CD8-positive, alpha-beta memory T cell (primary cell): ENCODE measurements at places on chromosomes 3 and 15. TPM values are rescaled to one million over a fixed set of nuclear protein-coding genes. Genes with fewer than 3 reads are reported as not detected.

Gene TMEM115
- 33.2 TPM for total RNA-seq

DNA sequence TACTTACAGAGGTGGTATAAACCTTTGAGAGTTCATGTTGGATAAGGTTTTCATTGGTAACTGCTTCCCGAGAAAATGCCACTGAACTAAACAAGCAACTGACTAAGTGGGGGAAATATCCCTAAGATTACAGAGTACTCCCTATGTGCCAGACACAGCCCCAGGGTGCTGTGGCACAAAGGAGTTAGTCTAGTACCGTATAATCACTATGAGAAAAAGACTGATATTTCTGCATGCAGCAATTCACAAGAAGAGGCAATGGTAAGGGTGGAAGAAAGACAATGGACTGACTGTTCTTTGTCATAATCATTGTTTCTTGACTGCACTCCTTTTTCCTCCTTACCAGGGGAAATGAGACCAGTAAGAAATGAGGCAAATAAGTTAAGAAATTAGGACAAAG is 20.0 kb upstream of the SLC25A26 start:
- DNase-seq: no peak

Gene FOXL2NB
- total RNA-seq: not detected

GRCh38 chr3:39208463-39209055 is 16.2 kb upstream of the XIRP1 start:
- peak; percentile 8 for DNase-seq

DNA sequence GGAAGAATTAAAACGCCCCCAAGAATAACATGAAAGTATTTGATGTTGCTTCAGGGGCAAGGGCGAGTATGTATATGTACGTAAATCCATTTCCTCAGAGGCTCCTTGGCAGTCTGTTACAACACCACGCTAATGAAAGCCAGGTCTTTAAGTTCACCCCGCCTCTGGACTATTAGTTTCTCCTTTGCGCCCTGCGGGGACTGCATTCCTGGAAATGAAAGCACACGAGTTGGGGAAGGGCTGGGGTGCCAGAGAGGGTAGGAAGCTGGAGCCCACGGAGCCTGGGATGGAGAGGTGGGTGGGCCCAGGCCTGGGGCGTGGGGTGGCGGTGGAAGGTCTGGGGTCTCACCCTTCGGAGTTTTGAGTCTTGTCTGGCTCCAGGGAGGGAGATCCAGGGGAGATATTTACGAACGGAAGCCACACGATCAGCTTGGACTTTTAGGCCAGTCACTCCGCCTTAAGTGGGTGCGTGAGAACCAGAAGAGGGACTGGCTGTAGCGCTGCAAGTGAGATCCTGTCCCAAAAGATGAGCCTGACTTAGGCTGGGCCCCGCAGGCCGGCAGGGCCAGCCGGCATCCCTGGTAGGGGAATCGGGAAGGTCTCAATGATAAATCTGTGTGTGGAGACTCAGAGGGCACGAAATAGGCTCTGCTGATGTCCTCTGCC is 1.6 kb upstream of the PLCL2 start:
- DNase-seq: no peak

DNA sequence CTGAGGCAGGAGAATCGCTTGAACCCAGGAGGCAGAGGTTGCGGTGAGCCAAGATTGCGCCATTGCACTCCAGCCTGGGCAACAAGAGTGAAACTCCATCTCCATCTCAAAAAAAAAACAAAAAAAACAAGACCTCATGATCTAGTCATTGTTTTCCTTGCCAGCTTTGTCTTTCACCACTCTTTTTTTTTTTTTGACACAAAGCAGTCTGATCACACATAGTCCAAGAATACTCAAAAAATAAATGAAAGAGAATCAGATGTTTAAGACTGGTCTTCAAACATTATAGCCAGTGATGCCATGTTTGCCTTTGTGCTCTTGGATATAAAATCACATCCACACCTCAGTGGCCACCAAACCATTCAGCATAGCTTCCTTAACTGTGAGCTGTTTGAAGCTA is 5.8 kb upstream of the ADAM10 start:
- no peak for DNase-seq

Gene MEX3B
- 0.61 TPM for total RNA-seq

DNA sequence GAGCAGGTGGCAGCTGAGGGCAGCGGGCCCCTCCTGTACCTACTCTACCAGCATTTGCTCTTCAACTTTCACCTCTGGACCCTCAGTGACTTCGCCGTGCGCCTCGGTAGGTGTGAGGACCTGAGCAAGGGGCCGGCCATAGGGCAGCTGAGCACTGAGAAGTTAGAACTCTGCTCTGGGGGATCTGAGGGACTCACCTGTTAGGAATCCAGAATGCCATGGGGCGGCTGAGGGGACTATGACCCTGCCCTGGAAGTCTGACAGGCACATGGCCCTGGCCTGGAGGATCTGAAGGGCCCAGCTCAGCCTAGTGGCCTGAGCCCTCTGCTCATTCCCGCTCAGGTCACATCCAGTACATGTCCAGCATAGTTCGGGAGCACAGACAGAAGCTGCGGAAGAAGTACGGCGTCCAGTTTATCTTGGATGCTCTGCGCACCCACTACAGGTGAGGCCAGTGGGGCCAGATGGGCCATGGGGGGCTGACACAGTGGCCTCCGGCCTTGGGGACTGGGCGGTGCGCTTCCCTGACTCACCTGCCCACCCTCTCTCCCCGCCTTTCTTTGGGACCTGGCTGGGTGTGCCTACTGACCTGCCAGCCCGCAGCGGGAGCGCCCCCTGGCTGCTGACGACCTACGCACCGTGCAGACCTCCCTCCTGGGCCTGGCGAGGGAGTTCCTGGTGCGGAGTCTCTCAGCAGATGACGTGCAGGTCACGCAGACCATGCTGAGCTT is 18.8 kb downstream of the NBEAL2 start:
- DNase-seq: peak; percentile 58

DNA sequence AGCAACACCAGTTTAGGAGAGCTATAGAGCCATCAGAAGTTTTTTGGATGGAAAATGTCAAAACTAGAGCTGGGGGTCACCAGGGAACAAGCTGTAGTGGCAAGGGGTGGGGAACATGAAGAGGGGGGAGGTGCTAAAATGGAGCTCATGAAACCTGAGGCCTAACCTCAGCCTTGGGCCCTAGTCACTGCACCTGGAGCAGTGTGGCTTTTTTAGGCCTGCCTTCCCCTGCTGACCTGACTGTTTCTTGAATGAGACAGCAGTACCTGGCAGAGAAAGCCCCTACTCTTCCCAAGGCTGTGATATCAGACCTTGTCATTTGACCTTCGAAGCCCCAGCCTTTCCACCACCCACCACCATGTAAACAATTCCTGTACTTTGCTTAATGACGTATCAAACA is 383.5 kb downstream of the EPHB1 start:
- DNase-seq: no peak

Gene DLL4
- total RNA-seq: not detected

DNA sequence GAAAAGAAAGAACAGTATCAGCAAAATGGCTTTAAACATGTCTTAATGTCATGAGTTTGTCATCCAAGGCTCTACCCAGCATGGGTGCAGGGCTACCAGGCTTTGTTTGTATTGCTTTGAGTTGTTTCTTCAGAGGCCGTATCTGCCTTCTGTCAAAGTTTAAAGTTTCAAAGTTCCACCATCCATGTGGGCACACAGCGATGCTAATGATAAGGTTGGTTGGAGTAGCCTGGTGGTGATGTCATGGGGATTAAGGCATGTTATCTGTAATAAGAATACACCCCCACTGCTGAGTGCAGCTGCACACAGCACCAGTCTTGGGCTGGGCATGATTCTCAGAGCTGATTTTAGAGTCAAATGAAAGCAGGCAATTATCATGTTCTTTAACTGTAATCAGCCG is 72.0 kb upstream of the LRTM1 start:
- DNase-seq: no peak

Gene TMF1
- total RNA-seq: 31.8 TPM

DNA sequence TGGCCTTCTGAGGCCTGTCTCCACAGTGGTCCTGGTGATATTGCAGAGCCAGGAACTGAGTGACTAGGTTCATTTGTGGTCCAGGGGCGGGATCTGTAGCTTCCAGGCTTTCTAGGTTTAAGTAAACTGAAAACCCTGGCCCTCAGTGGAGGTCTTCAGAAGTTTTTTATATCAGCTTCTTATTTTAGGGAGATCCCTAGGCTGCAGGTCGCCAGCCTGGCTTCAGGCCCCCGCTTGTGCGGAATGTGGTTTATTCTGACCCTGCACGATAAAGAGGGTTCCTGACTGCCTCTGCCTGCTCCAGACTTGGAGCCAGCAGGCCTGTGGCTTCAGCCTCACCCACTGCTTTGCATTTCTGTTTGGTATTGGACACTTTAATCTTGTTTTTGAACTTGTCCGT is 133.9 kb upstream of the PLXNA1 start:
- no peak for DNase-seq

DNA sequence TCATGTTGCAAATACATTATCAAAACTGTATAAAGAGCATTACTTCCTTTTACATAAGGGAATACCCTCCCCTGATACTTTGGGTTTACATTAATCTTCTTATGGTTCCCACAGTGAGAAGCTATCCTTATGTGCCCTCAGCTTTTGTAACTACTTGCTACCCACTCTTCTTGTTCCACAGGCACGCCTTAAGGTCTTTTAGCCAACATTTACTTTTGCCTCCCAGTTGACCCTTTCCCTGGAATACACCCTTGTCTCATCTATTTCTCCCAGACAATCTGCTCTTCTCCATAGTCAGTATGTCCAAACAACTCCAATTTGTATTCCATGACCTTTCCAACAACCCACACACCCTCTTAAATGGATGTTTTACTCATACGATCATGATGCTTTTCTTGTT is 116.8 kb upstream of the COL8A1 start:
- DNase-seq: no peak

- no peak for DNase-seq
Observed at GRCh38 chr3:6714962-6715361, 146.0 kb upstream of the GRM7 start.

DNA sequence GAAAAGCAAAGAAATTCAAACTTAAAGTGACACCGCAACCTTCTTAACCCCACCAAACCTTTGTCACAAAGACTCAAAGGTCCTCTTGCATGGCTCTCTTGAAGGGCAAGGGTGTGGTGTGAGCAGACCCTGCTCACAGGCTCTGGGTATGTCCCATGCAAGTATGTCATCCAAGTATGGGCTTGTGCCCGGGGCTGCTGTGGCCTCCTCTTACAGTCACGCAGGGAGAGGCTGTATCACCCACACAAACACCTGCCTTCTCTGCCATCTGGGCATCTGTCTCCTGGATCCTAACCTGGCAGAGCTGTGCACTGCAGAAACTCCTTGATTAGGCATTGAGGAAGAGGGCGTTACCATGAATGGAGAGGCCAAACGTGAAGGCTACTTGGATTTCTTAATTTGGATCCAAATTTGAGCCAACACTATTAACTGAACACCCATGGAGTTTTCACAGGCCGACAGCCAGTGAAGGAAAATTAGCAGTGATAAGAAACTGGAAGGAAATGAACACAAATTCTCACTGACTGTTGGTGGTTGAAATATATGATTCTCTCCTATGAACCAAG is 146.6 kb downstream of the DUT start:
- no peak for DNase-seq

DNA sequence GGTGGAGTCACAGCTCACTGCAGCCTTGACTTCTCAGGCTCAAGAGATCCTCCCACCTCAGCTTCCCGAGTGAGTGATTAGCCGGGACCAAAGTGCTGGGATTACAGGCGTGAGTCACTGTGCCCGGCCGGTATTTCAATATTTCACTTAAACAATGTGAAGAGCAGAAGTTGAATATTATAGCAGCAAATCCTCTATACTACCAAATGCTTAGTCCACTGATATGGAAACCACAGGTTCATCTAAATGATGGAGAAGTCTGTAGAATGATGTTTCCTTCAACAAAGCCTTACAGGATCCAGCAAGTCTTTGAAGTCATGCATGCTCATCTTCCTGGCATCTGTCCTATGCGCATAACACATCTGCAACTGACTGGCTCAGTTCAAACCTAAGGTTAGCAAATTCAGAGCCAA is 20.3 kb upstream of the UACA start:
- no peak for DNase-seq

Gene CHRD
- 0.04 TPM for total RNA-seq

Gene ZWILCH
- 35.8 TPM for total RNA-seq

Gene AGBL1
- total RNA-seq: not detected

GRCh38 chr3:48709051-48709461 is 8.0 kb downstream of the IP6K2 start:
- DNase-seq: no peak

DNA sequence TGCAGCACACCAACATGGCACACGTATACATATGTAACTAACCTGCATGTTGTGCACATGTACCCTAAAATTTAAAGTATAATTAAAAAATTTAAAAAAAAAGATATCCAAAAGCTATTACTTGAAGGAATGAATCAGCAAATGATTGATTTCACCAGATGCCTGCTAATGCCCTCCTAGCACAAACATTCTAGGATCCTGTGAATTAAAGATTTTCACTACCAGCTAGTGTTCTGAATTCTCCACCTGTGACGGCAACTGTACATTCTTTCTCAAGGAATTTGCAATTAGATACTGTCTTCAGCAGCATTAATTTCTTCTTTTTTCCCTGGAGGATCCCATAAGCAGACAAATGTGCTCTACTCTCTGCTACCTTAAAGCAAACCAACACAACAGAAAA is 694.9 kb downstream of the NTRK3 start:
- no peak for DNase-seq

GRCh38 chr15:64851503-64851840 is 9.8 kb downstream of the PLEKHO2 start:
- DNase-seq: no peak

Gene LHFPL4
- not detected for total RNA-seq

Gene REC114
- total RNA-seq: not detected

DNA sequence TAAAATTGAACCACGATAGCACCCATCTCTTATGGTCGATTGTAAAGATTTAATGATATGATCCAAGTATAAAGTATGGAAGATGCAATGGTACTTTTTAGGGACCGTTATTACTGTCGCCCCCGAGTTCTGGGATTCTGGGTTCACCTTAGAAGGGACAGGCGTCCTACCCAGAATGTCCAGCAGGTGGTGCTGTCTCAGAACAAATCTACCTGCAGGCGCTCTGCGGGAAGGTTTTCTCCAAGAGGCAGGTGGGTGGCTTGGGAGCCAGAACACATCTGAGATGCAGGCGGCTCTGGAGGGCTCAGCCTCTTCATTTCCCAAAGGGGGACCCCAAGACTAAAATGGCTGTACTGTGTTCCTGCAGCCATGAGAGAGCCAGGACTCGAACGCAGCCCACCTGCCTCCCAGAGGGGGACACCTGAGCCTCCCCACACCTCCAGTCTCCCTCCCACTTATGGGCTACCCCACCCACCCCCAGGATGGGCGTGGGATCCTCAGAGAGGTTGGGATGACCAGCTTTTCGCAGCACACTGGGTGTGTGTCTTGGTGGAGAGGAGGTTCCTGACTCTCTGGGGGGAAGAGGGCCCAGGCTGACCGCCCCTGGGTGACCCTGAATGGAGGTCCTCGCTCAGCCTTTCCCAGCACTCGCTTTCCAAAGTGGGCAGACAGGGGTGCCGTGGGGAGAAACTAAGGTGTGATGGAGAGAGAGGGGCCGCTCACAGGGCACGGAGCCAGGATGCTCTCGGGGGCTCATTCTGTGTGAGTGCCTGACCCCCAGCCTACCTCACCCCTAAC is 28.1 kb upstream of the CORO2B start:
- peak; percentile 67 for DNase-seq
